Hematopoietic multipotent progenitor cell treated with erythropoietin and hydrocortisone succinate and interleukin-3 and kit ligand, for 8 days (in vitro differentiated cells): ENCODE measurements at places on chromosomes 4 and X.
A peak's percentile ranks its signal among the peaks of the same experiment; 100 is the strongest.

- peak; percentile 4 for DNase-seq
Observed at GRCh38 chr4:55008166-55009056, 117.0 kb downstream of the KDR start.

GRCh38 chrX:110825972-110826371, 30.4 kb upstream of the CHRDL1 start:
- DNase-seq: no peak

GRCh38 chr4:109760682-109761081, 30.8 kb upstream of the PLA2G12A start:
- DNase-seq: no peak

- DNase-seq: no peak
Observed at GRCh38 chr4:185993328-185993973, 75.5 kb upstream of the TLR3 start.

DNA sequence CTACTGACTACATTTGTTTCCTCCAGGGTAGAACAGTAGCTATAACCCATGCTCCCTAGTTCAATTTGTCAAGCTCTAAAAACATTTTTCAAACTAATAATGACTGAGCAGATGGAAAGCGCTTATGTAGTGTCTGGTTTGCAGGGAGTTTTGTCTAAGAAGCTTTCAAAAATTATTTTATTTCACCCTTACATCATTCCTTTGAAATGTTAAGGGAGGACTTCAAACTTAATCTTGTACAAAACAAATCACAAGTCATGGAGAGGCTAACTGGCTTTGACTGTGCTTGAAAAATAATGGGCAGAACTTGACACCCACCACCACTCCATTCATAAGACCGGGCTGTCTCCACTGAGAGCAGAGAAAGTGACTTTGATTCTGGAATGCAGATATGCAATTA, 153.4 kb upstream of the QRFPR start:
- no peak for DNase-seq

GRCh38 chr4:156190615-156191014, 236.9 kb upstream of the CTSO start:
- no peak for DNase-seq

DNA sequence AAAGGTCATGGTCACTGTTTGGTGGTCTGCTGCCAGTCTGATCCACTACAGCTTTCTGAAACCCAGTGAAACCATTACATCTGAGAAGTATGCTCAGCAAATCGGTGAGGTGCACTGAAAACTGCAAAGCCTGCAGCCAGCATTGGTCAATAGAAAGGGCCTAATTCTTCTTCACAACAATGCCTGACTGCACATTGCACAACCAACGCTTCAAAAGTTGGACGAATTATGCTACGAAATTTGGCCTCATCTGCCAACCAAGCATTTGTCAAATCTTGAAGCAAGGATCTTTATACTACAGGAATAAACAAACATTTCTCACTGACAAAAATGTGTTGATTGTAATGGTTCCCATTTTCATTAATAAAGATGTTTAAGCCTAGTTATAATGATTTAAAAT, 90.4 kb downstream of the EIF4E start:
- no peak for DNase-seq

DNA sequence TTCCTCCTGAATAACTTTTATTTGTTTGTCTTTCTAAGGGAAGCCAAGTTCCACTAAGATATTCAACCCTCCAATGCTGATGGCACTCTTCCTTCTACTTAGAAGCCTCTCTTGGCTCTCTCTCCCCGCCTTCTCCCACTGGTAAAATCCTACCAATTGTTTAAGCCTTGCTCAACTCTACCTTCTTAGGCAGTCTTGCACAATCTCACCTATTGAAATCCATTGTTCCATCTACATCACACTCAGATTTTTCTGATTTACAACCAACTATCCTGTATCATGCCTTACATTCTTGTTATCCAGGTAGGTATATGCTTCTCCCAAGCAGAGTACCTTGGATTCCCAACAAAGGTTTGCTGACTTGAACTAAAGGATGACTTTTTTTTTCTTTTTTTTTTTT, 69.1 kb downstream of the NR3C2 start:
- DNase-seq: no peak

- no peak for DNase-seq
Observed at GRCh38 chr4:70179811-70180210, 15.7 kb upstream of the ODAM start.

GRCh38 chrX:262381-262909, 18.7 kb upstream of the PLCXD1 start:
- DNase-seq: no peak

DNA sequence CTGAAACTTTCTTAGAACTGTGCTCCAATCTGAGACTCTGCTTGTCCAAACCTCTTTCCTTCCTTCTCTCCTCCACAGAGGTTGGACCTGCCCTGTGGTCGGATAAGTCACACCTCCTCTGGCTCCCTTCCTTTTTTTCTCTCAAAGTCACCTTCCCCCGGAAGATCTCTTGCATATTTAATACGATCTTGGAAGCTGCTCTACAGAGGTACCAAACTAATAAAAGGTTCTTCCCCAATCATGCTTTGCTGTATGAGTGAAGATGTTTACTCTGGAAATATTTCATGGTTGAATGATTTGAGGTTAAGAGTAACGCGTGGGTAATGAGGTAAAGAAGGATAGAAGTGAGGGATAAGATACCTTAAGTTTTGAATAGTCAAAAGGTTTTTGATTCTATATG, 166.0 kb downstream of the ATG4A start:
- no peak for DNase-seq

- no peak for DNase-seq
Observed at GRCh38 chr4:165839615-165840333, 33.3 kb upstream of the TLL1 start.

- DNase-seq: no peak
Observed at GRCh38 chrX:45815441-45815840, 614.8 kb upstream of the DIPK2B start.

- no peak for DNase-seq
Observed at GRCh38 chr4:111664308-111664945, 480.8 kb upstream of the FAM241A start.

- DNase-seq: no peak
Observed at GRCh38 chrX:19729761-19730160, 157.6 kb downstream of the SH3KBP1 start.

DNA sequence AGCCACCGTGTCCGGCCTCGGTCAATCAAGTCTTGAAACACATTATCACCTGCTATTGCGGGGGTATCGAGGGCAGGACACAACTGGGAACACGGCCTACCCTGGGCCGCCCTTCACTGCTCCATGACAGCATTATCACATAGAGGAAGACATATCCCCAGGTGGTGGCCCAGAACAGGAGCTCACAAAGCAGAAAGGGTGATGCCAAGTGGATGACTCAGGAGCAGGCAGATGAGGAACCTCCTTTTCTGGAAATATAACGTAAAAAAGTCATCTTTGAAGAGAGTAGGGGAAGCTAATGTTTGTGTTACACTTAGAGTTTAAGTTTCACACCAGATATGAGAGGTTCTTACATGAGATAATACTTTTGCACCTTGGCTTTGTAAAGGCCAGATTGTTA, 5.3 kb upstream of the SUPT20HL1 start:
- no peak for DNase-seq

GRCh38 chr4:186726426-186727168, 2.9 kb upstream of the FAT1 start:
- no peak for DNase-seq

GRCh38 chr4:2259036-2259540, 2.8 kb downstream of the MXD4 start:
- DNase-seq: no peak

DNA sequence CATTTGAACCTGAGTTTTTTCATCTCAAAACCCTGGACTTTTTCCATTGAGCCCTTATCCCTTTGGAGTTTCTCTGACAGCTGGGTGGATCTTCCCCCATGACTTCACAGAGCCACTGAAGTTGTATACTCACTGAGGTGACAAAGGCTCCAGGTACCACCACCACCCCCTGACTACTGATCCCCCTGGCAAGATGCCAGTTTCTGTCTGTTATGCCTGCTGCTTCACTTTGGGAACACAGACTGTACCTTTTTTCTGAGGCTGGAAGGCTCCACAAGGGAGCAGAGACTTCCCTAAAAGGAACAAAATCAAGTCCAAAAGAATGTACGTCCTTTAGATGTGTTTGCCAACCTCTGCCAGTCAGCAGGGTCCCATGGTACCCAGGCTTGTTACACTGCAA, 160.3 kb upstream of the JADE1 start:
- no peak for DNase-seq
